ENCODE measurements at places on chromosomes 7 and 10.

GRCh38 chr7:68978710-68979109 lies 619.6 kb upstream of the AUTS2 start:
- DNase-seq = no peak

DNA sequence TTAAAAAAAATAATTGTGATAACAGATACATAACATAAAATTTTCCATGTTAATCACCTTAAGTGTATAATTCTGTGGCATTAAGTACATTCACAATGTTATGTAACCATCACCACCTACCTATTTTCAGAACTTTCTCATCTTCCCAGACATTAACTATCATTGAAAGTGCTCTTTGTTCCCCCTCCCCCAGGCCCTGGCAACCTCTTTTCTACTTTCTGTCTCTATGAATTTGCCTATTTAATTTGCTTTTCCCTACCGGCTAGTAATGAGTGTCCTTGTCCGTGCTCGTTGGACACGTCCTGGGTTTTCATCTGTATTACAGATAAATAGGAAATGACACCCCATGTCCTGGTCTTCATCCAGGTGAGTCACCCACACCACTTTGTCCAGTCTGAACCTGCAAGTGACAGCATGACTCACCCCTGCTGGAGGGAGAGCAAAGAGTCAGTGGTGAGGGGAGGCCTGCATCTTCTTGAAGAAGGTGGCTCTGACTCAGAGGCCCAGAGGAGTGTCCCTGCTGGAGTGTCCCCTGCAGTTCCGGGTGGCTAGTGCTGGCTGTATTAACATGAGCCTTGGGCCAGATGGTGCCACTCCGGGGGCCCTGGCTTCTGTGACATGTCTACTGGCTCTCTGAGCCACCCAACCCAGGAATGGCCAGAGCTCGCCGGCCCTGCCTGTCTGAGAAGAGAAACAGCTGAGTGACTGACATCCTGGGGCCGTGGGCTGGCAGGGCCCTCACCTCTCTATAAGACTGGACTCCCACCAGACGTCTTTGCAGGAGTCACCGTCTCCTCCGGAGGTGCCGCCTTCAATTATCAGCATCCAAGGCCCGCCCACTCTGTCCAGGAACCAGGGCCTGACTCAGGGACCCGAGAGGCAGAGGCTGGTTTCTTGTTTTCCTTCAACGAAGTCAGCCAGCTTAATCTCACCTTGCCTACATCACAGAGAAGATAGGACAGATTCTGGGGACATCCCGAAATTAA lies 503.2 kb upstream of the MKI67 start:
- no peak for DNase-seq

DNA sequence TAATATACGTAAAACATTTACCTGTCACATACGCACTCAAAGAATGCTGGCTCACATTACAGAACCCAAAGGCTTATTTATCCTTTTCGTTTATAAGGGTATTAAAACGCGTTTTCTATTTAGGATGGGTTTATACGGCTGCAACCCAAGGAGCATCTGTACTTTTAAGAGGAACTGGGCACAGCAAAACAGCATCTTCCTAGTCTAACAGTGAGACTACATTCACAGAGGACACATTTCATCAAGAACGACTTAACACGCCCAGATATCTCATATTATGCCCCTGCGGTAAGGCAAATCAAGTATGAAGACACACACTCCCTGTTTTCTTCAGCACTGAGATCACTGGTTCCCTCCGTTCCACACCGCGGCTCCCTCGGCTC lies 533 bp upstream of the DMTF1 start:
- no peak for DNase-seq

- peak; percentile 20 for DNase-seq
Observed at GRCh38 chr7:50151001-50151400, 58.0 kb upstream of the ZPBP start.

DNA sequence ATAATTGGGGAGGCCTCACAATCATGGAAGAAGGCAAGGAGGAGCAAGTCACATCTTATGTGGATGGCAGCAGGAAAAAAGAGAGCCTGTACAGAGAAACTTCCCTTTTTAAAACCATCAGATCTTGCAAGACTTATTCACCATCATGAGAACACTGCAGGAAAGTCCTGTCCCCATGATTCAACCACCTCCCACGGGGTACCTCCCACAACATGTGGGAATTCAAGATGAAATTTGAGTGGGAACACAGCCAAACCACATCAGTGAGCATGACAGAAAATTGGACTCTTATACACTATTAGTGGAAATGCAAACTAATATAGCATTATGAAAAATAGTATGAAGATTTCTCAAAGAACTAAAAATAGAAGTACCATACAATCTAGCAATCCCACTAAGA lies 271.2 kb downstream of the MAGI2 start:
- DNase-seq = peak; percentile 75

DNA sequence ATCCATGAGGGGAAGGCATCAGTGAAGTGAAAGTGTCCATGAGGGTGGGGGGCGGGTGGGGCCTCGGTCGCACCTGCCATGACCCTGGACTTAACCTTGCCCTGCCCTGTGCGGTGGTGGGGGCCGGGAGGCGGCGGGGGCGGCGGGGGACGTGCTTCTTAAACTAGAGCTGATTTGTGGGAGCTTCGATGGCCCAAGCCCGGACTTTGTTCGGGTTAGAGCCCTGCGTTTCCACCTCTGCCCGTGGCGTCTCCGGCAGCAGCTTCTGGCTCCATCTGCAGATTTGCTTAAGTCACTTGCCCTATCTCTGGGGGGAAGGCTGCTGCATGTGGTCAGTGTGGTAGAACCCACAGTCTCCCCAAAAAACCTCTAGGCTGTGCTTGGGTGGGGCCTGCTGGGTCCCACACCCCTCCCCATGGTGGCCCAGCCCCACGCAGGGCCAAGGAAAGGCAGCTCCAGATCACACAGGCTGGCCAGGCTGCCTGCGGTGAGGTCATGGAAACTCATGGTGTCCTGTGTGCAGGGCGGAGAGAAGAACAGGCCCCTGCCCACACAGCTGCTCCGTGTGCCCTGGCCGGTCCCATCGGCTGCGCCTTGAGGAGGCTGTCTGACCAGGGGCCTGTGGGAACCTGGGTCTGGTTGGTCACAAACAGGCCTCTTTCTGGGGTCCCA lies 93.2 kb downstream of the INPP5A start:
- no peak for DNase-seq

DNA sequence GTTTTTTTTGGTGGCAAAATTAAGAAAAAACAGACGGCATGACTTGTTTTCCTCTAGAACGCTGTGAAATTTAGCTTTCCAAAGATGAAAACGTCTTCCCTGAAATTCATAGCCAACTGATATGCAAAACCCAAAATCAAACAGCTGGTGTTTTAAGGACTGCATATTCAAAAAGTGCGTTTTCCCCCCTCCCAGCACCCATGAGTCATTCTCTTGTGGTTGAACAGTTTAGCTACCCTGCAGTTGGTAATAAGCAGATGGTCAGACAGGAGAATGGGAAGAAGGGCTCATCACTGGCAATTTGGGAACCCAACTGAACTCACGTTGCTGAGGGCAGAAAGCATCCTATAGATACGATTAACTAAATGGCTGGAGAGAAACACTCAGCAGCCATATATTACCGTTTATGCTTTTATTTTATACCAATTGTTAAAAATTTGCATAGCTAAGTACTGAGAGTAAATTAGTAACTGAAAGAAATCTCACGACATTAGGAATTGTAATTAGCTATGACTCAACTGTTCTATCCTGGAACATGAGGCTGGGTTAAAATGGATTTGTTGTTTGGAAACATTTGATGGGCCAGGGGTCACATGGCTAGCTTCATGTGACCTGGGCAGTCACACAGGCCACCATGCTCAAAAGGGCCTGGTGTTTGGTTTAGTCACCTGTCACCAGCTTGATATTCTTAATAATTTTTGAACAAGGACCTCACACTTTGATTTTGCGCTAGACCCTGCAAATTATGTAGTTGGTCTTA lies 343.1 kb downstream of the PHTF2 start:
- DNase-seq = no peak

DNA sequence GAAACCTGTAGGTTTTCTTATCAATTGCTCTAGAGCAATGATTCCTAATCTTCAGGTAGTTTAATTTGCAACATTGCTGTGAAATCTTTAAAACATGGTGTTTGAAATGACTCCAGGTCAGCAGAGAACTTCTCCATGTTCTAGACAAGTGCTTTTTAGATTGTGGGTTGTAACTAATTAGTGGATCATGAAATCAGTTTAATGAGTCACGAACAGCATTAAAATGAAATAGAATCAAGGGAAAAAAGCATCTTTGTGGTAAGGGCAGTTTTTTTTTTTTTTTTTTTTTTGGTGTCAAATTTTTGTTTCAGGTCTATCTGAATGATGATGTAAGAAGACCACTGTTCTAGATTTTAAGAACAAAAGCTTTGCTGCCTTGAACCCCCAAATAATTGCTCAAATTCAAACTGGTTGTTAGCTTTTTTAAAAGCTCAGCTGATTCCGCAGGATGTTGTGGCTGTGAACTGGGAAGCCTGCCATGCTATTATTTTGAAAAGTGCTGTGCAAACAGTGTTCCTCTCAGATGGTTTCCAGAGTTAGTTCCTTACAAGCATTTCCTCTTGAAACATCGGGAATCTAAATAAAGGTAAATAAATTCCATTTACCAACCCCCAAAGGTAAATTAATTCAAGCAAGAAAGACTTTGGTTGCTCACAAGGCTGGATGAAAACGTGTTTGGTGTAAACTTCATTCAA lies 13.1 kb upstream of the PDK4 start:
- no peak for DNase-seq

DNA sequence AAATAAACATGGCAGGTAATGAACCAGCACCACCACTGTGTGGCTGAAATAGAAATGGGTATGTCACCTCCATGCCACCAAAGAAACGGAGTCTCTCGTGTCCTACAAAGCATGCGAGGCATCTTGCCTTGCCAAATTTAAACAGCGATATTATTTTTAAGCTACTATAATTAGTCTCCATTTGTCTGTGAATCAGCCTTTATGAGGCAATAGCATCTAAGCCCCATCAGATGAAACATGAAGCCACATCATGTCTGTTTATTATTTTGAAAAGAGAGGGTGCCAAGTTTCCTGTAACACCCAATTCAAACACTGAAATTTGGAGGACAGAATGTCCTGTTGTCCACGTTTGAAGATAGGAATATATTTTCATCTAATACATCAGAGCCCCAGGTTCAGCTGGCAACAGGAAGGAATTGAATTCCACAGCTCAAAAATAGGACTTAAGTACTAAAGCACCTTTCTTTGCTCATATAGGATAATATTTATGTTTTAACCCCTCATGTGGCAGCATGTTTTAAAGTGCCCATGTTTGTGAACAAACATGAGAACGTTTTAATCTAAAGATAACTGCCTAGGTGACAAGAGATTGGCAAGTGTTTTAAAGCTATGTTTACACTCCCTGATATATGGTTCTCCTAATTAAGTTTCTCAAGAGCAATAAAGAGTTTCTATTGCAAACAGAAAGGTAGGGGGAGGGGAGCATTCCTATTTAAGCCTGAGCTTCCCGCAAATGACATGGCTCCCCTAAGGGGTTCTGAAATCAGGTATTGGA lies 86.8 kb downstream of the SORBS1 start:
- DNase-seq = no peak

- DNase-seq = no peak
Observed at GRCh38 chr7:80682744-80683143, 44.3 kb downstream of the CD36 start.

DNA sequence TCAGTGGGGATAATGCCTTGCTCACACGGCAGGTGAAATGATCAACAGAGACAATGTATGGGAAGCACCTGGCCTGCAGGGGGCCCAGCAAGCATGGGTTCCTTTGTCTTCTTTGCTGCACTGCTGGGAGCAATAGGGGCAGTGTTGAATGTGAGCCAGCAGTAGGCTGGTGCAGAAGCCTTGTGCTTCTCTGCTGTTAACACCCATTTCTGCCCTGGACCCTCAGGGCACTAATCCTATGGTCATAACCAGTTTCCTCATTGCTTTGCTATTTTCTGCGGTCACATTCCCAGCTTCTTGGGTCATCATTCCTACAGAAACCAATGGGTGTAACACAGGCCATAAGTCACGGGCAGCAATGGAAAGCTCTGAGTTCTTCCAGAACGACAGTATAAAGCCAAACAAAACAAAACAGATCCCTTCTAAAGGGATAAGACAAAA lies 10.9 kb upstream of the LGI1 start:
- no peak for DNase-seq

GRCh38 chr10:113712755-113713639 lies 33.3 kb downstream of the CASP7 start:
- DNase-seq = no peak

DNA sequence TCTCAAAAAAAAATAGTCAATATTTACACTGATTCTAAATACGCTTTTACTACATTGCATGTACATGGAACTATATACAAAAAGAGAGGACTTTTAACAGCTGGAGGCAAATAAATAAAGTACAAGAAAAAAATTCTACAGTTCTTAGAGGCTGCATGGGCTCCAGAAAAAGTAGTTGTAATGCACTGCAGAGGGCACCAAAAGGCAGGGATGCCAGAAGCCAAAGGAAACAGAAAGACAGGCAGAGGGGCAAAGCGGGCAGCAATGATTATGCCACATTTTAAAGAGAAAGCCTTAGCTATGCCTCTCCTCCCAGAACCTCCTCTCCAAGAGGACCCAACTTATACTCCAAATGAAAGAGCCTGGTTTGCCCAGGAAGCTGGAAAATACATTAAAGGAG lies 11.6 kb upstream of the ADCK2 start:
- DNase-seq = no peak

GRCh38 chr7:55019191-55019690 lies 424 bp downstream of the EGFR start:
- DNase-seq = no peak
